Urinary bladder (tissue), 4 donors: ENCODE measurements at places on chromosomes 2 and 18. TPM values are rescaled to one million over a fixed set of nuclear protein-coding genes. Genes with fewer than 3 reads are reported as not detected.

The CPLX4 gene
- total RNA-seq, result not detected

The DSC2 gene
- total RNA-seq, result 7.1 TPM

GRCh38 chr18:8615397-8616027 is 6.3 kb downstream of the RAB12 start:
- no peak for DNase-seq

- no peak for DNase-seq
Measured at GRCh38 chr2:6167592-6168138, 475.5 kb downstream of the SOX11 start.

DNA sequence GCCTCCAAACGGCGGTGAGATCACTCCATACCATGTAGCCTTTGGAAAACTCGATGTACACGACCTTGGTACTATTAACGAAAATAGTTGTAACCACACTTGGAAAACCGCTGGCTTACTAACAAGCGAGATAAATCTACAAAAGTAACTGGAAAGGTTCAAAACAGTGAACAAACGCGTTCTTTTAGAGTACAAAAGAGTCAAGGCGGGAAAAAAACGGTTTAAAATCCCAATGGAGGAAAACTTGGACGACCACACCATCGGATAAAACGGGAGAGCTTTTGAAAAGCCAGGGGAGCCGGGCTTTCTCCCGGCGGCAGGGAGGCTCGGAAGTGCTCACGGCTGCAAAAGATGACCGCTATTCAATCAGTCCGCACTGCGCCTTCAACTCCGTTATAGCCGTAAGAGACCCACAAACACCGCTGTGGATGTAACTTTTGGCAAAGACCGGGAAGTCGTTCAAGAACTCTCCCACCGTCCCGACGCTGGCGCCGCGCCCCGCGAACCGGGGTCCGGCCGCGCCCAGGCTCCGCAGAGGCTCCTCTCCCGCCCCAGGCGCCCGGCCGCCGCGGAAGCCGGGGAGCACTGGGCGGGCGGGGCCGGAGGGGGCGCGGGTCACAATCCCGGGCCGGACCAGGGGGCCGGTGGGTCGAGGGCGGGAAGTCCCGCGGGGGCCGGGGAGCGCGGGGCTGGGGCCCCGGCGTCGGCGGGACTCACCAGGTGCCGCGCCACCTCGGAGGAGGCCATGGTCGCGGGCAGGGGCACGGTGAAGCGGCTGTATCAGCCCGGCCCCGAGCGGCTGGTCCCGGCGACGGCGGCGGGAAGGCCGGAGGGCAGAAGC is 465 bp downstream of the SEPTIN10 start:
- no peak for DNase-seq

DNA sequence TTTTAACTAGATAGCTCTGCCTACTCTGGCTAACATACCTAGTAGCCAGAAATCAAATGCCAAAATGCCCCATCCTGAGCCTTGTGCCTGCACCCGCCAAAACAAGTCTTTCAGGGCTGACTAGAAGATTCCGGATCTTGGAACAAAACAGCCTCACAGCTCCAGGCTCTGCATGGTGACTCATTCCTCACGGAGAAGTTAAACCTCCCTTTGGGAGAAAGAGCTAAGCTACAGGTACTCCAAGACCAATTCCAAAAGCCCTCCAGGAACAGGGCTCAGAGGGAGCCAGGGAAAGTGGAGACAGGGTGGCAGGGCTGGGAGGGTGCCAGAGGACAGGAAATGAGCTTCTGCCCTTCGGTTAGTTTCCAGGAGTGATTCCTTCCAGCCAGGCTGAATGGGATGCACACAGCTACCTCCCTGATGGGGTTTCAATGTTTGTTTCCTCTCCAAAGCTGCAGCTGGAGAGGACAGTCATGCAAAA is 295.6 kb downstream of the TNS1 start:
- DNase-seq, result no peak

The CHAC2 gene
- 2.3 TPM for total RNA-seq

- DNase-seq, result no peak
Measured at GRCh38 chr18:24627644-24628315, 167.3 kb downstream of the HRH4 start.

GRCh38 chr18:23416298-23416697 is 36.8 kb upstream of the RIOK3 start:
- DNase-seq, result no peak

- no peak for DNase-seq
Measured at GRCh38 chr2:218400167-218400929, 680 bp downstream of the CTDSP1 start.

The IL36G gene
- total RNA-seq, result not detected

GRCh38 chr2:79393107-79393685 is 119.7 kb upstream of the CTNNA2 start:
- DNase-seq, result no peak

DNA sequence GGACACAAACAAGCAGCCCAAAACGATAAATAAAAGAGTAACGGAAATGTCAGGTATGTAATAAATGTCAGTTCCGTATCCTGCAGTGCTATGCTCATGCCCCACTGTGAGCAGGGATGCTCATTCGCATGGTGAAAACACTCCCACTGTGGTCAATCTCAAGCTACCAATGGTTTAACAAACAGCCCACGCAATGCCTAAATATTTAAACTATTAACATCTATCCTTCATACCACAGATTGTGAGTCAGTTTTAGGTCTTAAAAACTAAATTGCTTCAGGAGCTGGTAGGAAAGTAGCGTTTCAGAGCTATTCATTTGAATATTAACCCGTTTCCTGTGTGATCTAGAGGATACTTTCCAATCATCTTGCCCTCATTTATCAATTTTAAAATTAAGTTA is 207.4 kb downstream of the TCF4 start:
- no peak for DNase-seq

The GCG gene
- total RNA-seq, result not detected

GRCh38 chr2:232363784-232364615 is 14.6 kb upstream of the ALPP start:
- DNase-seq, result no peak

DNA sequence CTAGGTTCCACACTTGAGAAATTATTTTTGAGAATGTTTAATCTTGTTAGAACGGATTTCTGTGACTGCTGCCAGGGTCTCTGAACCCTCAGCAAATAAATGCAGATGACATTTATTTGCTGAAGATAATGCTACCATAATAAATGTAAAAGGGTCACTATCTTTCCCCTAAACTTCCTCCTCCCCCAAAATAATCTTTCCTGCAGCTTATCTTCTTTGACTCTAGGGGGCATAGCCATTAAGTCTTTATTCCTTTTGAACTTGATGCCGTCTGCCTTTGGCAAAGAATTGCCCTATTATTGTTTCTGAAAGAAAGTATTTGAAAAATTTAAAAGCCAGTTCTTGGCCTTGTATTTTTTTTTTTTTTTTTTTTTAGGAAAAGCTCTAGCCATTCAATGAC is 63.6 kb upstream of the ACSL3 start:
- no peak for DNase-seq

The PLB1 gene
- total RNA-seq, result 5.0 TPM

DNA sequence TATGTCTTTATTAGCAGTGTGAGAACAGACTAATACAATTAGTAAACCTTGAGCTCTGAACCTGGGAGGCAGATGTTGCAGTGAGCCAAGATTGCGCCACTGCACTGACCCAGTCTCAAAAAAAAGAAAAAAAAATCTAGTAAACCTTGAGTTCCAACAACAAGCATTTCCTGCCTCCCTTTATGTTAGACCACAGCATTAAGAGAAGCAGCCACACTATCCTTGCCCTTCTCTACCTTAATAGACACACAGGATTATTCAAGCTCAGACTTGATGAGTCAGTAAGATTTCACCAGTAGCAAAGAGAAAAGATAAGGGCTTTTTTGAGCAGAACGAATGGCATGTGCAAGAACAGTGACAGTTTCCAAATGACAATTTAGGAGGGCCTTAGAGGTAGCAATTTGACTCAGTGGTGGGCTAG is 18.0 kb upstream of the GLS start:
- DNase-seq, result no peak

The NMUR1 gene
- 0.26 TPM for total RNA-seq

- no peak for DNase-seq
Measured at GRCh38 chr18:28485918-28486317, 309.0 kb upstream of the CDH2 start.

The SPTBN1 gene
- total RNA-seq, result 352 TPM

DNA sequence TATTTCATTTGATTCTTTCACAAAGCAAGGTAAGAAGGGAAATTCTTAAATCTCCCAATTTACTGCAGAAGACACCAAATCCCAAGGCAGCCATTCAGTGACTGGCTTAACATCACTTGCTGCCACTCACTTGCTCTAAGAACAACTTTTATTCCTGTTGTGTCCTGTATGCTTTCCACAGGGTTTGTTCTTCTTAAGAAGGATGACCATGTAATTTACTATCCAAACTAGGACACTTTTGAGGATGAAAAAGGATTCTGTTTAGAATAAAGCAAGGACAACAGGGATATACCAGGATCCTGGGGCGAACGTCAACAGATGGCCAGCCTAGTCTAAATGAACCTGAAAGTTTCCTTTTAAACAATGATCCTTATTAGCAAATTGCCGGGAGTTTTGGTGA is 34.8 kb downstream of the RIT2 start:
- DNase-seq, result no peak

DNA sequence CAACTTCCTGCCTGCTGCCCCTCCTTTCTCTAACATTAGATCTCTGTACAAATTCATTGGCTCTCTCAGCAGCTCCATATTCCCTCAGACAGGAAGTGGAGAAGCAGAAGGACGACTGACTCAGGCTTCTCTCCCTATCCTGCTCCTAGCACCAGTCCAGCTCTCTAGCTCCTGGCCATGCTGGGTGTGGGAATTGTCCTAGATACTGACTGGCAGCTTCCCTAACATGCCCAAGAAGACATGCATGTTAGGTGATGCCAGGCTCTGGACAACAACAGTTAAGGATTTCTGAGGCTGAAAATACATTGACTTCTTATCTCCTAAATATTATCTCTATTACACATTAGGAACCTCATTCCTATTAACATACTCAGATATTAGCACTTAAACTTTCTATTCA is 292.9 kb downstream of the IKZF2 start:
- no peak for DNase-seq

The CHST9 gene
- 7.0 TPM for total RNA-seq

The ADNP2 gene
- total RNA-seq, result 23.7 TPM

GRCh38 chr2:12270876-12271588 is 445.7 kb upstream of the TRIB2 start:
- no peak for DNase-seq

The CCDC142 gene
- total RNA-seq, result 28.2 TPM

The GULP1 gene
- total RNA-seq, result 119 TPM

The LYG2 gene
- total RNA-seq, result not detected

DNA sequence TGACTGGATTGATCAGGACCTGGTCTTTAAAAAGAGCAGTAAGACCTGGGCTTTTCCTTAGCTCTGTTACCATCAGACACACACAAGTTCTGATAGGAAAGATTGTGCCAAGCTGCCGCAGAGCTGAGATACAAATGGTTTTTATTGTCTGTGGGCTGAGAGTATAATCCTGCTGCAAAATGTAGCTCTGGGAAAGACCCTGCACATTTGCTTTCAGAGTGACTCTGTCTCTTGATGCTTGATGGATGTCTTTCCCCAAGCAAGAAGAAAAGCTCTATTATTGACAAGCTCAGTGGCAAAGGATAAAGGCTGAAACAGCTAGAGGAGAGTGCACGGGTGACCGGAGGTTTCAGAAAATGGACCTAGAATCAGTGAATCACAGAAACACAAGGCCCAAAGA is 95.3 kb upstream of the PARD3B start:
- DNase-seq, result no peak

GRCh38 chr2:238987352-238987981 is 139.6 kb downstream of the TWIST2 start:
- DNase-seq, result no peak

- DNase-seq, result no peak
Measured at GRCh38 chr2:66897181-66897580, 462.3 kb downstream of the MEIS1 start.
